ENCODE measurements at places on chromosomes 11 and 22.

GRCh38 chr11:68117853-68118470 lies 3.2 kb downstream of the CHKA start:
- DNase-seq, result no peak

DNA sequence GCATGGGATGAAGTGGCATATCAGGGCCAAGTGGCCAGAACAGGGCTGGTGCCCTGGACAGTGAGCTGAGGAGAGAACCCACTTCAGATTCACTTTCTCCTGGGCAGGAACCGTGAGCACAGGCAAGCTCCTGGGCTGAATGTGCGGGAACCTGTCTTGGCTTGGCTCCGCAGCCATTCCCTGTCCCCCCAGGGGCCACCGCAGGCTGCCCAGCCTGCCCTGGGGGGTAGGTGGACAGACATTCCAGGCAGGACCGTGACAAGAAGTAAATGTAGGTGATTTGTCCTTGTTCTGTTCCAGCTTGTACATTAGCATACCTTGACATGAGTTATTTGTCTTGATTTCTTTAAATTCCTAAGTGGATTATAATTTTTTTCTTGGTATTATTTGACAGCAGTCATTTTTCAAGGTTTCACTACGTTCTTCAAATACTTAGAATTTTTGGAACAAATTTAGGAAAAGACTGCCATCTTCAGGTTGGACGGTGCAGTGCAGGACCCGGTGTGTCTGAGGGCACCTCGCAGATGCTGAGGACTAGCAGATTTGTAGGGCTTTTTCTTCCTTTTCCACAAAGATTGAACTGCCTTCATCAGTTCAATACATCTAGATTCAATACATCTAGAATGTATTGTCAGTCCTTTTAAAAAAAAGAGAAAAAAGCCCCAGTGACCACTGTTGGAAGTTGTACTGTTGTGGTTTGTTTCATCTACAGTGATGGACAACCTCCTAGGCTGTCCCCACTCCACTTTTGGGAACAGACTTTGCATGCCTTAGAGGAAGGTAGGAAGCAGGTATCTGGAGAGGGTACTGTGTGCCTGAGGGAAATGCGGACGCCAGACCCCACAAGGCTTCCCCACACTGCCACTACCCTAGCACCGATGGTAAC lies 115.1 kb upstream of the RASSF10 start:
- DNase-seq, result peak; percentile 75

GRCh38 chr11:65185869-65186341 lies 4.2 kb downstream of the CAPN1 start:
- no peak for DNase-seq

GRCh38 chr11:47071341-47071740 lies 105.3 kb downstream of the ARFGAP2 start:
- no peak for DNase-seq

DNA sequence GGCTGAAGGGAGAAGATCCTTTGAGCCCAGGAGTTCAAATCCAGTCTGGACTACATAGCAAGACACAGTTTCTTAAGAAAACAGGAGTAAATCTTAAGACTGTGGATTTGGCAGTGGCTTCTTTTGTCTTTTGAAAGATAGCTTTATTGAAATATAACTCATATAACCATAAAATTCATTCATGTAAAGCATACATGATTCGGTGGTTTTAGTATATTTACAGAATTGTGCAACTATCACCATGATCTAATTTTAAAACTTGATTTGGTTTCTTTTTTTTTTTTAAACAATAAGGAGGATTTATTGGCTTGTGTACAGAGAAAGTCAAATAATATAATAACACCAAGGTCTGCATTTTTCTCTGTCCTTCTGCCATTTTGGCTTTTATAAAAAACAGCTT lies 23.1 kb upstream of the PSMA1 start:
- no peak for DNase-seq

GRCh38 chr11:78853521-78853920 lies 278.9 kb upstream of the NARS2 start:
- no peak for DNase-seq

DNA sequence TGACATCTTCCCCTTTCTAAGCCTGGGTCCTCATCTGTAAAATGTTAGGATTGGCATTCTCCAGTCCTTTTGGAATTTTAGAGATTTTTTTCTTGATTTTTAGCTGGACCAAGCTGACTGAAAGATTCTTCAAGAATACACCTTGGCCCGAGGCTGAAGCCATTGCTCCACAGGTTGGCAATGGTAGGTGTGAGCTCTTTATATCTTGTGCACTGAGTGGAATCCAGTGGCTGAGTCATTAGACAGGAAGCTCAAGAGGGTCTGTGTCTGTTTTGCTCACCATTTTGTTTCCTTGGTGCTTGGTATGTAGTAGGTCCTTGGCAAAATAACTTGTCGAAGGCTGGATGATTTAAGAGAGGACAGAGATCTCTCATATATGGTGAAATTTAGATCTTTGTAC lies 6.2 kb downstream of the EIF3L start:
- DNase-seq, result no peak

DNA sequence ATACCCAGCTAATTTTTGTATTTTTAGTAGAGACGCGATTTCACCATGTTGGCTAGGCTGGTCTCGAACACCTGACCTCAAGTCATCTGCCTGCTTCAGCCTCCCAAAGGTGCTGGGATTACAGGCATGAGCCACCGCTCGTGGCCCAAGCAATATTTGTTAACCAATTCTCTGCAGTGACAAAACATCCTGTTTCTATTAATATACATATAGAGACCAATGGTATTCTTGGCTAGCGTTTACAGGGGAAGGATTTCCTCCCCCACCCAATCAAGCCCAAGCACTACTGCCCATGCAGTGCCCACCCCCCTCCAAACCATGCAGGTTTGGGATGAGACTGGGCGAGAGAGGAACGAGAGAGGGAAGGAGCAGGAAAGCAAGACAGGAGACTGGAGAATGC lies 53.1 kb downstream of the APOL3 start:
- DNase-seq, result no peak

DNA sequence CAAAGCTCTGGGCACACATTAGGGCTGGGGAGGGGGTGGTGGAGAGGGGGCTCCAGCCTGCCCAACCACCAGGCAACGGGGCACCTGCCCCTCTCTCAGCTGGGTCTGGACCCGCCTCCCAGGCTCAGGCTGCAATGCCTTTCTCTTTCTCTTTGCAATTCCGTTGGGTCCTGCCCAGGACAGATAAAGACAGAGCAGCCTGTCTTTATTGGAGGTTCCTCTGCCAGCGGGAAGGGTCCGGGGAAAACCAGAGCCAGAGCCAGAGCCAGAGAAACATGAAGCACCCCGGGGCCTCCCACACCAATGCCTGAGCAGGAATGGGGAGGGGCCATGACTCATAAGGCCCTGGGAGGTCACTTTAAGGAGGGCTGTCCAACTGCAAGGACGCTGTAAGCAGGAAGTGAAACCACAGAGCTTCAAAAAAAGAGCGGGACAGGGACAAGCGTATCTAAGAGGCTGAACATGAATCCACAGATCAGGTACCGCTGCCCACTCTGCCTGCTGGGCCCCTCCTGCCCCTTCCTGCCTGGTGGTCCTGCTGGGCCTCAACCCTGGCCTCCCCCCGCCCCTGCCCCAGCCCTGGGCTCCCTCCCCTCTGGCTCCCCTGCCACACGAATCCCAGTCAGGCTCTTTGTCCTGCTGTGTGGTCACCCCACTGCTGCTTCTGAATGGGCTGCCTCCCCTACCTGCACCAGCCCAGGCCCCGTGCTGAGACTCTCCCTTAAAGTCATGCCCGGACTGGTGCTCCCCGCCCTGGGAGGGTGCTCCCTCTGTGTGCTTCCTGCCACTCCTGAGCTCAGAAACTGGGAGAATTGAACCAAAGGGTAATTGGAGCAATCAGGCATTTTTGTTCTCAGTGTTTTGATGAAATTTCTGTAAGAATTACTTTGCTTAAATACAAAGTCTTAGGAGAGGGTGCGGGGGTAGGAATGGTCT lies at the start of gene APOBEC3B:
TSS of gene APOBEC3B (plus strand) at position 356 of the 936 bp plus-strand sequence. CDS start at position 463, 107 bp downstream.
- peak; percentile 89 for DNase-seq

- no peak for DNase-seq
Measured at GRCh38 chr11:11864332-11864731, 22.6 kb downstream of the USP47 start.

GRCh38 chr22:37259540-37260029 lies 15.5 kb upstream of the RAC2 start:
- peak; percentile 75 for DNase-seq

DNA sequence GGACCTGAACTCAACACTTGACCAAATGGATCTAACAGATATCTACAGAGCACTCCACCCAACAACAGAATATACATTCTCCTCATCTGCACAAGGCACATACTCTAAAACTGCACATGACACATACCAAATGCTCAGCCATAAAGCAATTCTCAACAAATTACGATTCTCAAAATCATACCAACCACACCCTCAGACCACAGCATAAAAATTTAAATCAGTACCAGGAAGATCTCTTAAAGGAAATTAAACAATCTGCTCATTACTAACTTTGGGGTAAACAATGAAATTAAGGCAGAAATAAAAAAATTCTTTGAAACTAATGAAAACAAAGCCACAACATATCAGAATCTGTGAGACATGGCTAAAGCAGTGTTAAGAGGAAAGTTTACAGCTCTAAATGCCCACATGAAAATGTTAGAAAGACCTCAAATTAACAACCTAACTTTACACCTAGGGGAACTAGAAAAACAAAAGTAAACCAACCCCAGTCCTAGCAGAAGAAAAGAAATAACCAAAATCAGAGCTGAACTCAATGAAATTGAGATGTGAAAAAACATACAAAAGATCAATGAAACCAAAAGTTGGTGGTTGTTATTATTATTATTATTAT lies 37.2 kb downstream of the TMEM123 start:
- DNase-seq, result no peak

DNA sequence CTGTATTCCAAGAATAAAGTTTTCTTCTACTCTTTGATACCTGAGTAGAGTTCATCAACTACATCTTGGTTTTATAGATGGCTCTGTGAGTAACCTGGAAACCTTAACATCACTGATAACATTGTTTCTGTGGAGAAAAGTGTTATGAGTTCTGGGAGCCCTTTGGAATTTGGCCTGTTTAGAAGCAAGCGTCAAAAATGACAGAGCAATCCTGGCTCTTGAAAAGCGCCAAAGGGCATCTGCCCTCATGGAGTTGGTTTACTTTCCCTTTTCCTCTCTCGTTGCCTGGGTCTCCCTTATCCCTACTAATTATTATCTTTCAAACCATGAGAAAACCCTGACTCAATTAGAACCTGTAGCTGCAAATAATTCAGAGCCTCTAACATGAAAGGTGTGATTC lies 140.1 kb downstream of the DBX1 start:
- DNase-seq, result no peak

- DNase-seq, result no peak
Measured at GRCh38 chr11:65295001-65295400, 19.7 kb upstream of the CDC42EP2 start.

DNA sequence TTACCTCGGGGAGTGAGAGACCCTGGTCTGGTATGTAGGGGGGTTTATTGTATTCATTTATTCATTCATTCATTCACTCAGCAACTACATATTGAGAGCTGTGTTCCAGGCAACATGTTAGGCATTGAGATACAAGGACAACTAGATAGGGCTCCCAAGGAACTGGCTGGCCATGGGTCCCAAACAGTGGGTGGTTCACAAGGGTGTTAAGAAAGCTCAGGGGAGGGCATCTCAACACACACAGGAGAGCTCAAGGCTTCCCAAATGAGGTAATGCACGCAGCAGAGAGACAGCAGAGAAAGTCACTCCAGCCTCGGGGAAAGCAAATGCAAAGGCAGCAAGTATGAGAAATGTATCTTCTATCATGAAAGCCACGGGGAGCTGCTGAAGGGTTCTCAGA lies 51.8 kb downstream of the BTG4 start:
- no peak for DNase-seq

GRCh38 chr11:115623021-115623451 lies 118.8 kb upstream of the CADM1 start:
- peak; percentile 55 for DNase-seq

GRCh38 chr11:131079036-131079435 lies 162.8 kb upstream of the SNX19 start:
- peak; percentile 71 for DNase-seq

DNA sequence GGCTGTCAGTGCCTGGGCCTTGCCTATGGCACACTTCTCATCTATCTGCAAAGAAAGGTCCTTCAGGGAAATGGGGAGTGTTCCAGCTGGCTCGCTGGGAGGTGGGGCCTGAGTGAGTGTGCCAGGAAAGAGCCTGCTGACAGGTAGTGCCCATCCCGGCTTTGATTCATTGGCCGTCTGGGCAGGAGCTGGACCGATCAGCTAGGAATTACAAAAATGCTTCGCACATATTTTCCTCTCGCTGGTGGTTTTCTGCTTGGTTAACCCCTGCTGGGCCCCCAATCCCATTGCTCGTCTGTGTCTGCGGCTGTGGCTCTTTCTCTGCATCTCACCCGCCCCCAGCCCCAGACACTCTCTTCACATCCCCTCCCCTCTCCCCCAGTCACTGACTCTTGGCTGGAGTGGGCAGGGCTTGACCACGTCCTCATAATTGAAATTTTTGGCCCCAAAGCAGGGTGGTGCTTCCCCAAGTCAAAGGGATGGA lies 10.8 kb downstream of the LIF start:
- peak; percentile 67 for DNase-seq

- DNase-seq, result no peak
Measured at GRCh38 chr11:124882339-124883071, 15.2 kb downstream of the ROBO4 start.

- no peak for DNase-seq
Measured at GRCh38 chr11:66414120-66414934, 6.5 kb upstream of the NPAS4 start.

- no peak for DNase-seq
Measured at GRCh38 chr11:127601578-127601977, 601.0 kb upstream of the KIRREL3 start.

All from ELR (cell line).